Activated CD4-positive, alpha-beta T cell treated with anti-CD3 and anti-CD28 coated beads, Interleukin-2, amount 50 U/mL, for 16 hours (primary cell): ENCODE measurements at places on chromosomes 13 and 19.

- DNase-seq: no peak
Measured at GRCh38 chr13:20121159-20121525, 39.7 kb downstream of the GJA3 start.

DNA sequence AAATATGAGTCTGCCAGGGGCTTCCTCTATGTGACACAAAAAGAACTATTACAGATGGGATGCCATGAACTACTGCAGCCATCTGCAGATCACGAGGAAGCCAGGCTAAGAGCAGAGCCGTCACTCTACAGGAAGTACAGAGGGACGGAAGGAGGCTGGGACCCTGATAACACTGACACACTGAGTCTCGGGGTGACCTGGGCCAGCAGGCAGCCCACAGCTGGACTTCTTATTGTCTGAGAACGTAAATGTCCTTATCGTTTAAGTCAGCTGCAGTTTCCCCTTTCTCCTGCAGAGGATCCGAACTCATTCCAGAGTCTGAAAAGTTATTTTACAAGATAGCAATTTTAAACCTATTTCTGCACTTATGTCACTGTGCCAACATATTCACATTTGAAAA is 20.7 kb downstream of the PARP4 start:
- no peak for DNase-seq

- no peak for DNase-seq
Measured at GRCh38 chr19:40936755-40937154, 54.3 kb upstream of the CYP2B6 start.

DNA sequence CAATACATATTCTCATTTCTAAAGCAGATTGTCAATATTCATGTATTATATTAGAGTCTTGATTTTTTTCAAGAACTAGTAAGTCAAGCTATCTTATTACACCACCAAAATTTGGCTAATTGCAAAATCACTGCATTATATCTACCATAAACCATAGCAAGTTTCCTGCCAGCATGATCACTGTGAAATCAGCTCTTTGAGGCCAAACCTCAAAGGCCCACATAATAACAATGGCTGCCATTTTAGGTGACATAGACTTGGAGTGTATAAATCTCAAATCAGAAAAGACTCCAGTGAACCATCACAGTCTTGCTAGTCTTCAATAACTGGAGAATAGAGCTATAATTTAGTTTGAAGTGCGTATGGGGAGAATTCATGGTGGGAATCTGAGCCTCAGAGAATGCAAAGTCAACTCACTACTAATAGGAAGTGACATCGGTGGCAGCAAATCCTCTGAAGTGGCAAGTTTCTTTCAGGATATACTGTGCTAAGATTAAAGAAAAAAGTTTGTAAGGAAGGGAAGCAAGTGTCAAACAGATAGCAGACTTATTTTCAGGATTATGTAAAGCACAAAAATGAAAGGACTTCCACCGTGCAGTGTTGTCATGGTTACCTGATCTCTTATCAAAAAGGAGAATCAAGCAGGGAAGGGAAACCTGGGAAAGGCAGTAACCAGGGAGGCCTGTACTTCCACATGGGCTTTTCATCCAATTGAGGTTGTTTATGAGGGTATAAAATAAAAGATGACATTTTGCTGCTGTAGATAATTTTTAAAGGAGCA is 117.4 kb upstream of the FNDC3A start:
- DNase-seq: no peak

DNA sequence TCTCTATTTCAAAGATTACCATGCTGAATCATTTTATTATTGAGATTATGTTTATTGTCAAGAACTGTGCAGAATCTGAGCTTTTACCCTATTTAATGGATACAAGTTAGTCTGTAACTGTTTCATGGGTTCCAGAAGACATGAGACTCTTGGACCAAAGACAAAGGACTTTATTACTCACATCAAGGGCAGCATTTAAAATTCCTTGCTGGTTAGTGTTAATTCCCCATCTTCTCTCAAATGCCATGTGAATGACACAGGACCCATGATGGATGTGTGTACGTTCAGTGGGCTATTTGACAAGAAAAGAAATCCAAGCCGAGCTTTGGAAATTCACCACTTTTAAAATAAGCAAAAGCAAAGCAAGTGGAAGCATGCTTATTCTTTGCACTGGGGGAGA is 139.9 kb downstream of the PCDH20 start:
- DNase-seq: no peak

- DNase-seq: no peak
Measured at GRCh38 chr13:104900191-104900817, 1635.2 kb downstream of the EFNB2 start.

- peak; percentile 53 for DNase-seq
Measured at GRCh38 chr19:10419646-10420443, 493 bp upstream of the PDE4A start.

DNA sequence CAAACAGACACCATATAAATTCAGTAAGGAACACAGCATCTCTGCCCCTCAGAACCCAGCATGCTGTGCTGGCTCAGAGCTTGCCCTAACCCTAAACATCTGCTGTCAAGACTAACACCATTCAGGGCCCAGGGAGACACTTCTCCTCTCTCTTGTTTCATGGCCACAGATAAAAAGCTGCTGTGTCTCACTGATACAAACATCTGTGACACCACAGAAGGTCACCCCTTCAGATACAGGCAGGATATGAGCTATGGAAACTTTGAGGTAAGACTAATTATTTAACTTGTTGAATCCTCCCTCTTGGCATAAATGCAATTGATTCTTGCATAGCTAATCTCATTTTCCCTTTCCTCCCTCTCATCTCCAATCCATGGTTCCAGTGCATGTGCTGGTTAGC is 61.6 kb upstream of the GPR12 start:
- no peak for DNase-seq

GRCh38 chr13:32267836-32268439 is 47.2 kb downstream of the ZAR1L start:
- peak; percentile 16 for DNase-seq

GRCh38 chr13:88063741-88064140 is 392.6 kb downstream of the SLITRK5 start:
- no peak for DNase-seq

GRCh38 chr13:74575729-74576125 is 441.5 kb upstream of the KLF12 start:
- peak; percentile 45 for DNase-seq

DNA sequence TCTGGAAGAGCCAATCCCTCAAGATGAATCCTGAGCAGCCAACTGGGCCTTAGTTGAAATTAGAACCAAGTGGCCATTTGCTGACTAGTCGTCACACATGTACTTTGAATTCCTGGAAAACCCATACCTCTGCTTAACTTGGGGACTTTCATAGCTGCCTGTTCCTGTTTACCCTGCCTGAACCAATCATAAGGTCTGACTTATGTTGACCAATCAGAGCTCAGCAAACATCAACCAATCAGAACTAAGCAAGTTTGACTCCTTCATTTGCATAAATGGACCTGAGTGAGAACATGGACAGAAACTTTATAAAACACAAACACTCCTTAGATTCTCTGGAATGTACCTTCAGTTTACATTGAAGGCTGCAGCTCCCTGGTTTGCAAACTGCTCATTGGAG is 50.8 kb downstream of the LATS2 start:
- DNase-seq: peak; percentile 25

- no peak for DNase-seq
Measured at GRCh38 chr13:46536341-46536740, 16.6 kb upstream of the LRCH1 start.

- no peak for DNase-seq
Measured at GRCh38 chr19:33499248-33499647, 22.3 kb downstream of the PEPD start.

- no peak for DNase-seq
Measured at GRCh38 chr13:42847891-42848663, 66.7 kb downstream of the FAM216B start.

GRCh38 chr19:3506384-3507340 is 551 bp downstream of the FZR1 start:
- peak; percentile 23 for DNase-seq

GRCh38 chr13:78758549-78758948 is 99.6 kb upstream of the OBI1 start:
- DNase-seq: no peak

DNA sequence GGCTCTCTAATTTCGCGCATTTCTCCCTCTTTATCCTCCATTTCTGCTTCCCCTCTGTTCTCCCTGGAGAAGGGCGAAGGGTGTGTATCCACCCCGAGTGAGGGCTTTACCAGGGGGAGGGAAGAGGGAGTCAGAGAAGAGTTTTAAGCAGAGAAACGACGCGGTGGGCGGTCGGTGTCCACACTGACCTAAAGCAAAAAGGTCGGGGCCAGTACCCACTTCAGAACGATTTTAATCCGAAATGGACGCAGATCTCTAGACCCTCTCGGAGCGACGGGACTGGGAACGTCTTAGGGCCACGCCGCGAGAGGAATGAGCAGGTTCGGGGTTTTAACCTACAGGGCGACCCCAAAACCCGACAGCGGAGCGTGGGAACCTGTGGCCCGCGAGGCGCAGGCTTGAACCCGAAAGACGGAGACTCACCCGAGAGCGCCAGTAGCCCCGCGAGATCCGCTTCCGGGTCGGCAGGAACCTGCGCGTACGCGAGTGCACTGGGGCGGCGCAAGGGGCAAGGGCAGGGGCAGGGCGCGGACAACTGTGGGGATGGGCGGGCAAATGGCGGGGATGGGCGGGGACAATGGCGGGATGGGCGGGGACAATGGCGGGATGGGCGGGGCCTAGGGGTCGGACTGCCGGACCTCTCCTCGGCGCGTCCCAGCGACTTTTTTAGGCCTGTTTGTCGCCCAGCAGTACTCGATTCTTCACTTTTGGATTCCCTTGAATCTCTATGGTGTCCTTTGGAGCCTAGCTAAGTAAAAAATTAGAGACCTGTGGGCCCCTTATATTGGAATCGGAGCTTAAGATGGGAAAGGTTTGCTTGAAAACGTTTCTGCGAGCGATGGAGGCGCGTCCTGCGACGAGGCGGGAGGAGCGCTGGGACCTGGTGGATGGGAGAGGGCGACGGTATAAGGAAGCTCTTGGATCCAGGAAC is at the start of gene ZNF677:
ZNF677 (minus strand) TSS at position 463 of the 931 bp plus-strand sequence. CDS start 3,323 bp downstream, outside the sequence.
- peak; percentile 72 for DNase-seq

DNA sequence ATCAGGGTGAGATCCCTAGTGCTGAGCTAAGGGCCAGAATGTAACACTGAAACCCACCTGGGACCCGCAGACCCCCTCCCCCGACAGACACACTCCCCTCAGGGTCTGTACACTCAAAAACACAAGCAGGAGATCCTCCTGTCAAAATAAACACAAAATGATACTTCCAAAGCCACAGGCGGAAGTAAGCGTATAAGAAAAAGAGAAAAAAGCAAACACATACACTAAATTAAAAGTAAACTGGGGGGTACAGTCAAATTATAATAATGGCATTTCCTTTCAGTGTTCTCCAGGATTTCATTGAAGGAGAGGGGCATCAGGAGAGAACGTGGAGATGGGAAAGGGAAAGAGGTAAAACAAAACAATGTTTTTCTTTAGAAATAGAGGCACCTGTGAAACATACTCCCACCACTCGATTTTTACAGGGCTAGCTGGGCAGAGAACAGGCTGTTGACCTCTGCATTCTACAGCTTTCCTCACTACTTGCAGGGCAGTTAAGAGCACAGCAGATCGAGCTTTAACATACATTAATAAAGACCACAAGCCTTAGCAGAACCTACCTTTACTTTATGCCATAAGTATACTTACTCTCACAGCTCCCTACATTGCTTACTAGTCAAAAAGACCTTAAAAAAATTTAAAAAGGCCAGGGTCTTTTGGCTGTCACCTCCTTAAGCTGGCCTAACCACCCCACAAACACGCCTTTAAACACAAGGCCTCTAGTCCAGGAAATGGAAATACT is 5.3 kb downstream of the ZIC5 start:
- DNase-seq: no peak

GRCh38 chr19:35789978-35790944 is 14.9 kb downstream of the ARHGAP33 start:
- DNase-seq: no peak

DNA sequence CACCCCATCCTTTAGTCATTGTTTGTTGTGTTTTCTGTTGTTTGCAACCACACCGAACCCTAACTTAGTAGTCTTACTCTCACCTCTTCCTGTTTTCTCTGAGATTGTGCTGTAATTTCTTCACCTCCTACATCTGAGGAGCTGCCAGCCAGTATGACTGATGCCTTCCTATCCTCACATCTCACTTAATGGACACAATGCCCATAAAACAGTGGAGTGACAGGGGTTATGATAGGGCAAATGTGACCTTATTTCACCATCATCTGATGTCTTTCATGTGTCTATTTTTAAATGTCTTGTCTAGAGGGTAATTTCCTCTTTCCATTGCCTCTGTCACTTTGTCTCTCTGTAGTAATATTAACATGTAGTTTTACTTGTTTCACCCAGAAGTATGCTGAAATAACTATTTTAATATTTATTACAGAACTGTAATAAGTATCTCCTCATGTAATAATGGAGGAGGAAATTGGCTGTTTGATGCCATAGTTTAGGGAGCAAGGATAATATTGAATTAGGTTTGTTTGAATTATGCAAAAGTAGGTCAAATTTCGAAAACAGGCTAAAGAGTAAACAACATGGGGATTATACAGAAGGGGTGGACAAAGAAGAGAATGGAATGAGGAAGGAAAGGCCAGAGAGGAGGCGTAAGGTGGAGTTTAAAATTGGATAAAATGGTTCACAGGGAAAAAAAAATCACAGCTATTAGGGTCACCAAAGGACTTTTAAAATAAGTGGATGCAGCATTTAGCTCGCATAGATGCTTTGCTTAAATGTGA is 103.5 kb upstream of the SPRY2 start:
- no peak for DNase-seq

DNA sequence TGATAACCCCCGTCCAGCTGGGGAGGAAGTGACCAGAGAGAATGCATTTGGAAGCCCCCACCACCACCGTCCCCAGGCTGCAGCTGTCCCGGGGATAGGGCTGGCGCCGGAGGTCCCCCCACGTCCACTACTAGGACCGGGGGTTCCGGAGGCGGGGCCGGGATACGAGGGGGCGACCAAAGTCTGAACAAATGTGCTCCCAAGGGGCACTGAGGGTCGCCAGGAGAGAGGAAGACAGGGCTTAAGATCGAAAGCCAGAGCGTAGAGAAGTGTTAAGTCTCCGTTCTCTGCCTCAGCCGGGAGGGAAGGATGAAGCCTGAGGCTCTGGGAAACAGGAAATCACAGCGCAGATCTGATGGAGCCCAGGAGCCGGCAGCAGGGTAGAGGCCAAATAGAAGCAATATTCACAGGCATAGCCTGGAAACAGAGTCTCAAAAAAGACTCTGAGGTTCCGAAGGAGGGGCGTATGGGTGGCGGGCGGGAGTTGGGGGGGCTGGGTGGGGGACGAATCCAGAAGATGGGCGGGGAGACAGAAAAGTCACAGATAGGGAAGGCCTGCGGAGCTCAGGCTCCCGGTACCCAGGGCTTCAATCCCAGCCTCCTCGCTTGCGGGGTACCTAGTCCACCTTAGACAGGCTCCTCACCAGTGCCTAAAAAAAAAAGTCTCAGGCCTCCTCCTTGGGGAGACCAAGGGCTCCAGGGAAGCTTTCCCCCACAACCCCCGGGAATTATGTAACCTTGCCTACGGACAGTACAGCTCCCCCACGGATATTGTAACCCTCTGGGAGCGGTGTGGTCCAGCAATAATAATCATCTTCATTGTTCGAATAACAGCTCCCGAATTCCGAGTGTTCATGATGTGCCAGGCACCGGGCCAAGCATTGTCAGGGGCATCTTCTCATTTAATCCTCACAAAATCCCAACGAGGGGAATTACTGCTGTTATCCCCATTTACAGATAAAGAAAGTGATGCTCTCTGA is 1.1 kb upstream of the ERF start:
- DNase-seq: no peak
